Suppressor macrophage treated with lipopolysaccharide for 4 hours (primary cell): ENCODE measurements at places on chromosomes 1 and 21.

GRCh38 chr1:87598429-87598828, 269.7 kb downstream of the LMO4 start:
- DNase-seq, result no peak

DNA sequence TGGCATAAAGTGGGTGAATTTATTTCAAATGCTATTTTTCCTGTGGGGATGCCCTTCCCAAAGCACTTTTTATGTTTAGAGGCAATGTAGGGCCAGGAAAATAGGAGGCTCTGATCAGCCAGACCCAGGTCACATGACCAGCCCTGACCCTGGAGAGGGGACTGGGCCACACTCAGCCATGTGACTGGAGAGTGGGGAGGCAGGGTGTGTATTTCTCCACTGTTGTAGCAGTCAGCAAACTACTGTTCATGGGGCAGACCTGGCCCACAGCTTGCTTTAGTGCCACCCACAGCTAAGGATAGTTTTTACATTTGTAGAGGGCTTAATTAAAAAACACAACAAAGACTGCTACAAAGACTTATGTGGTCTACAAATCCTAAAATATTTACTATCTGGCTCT, 153.8 kb downstream of the ACTL8 start:
- DNase-seq, result no peak

GRCh38 chr1:218454700-218455282, 109.7 kb downstream of the TGFB2 start:
- no peak for DNase-seq

GRCh38 chr1:206706298-206706791, 21.6 kb downstream of the MAPKAPK2 start:
- DNase-seq, result peak; percentile 95

GRCh38 chr1:185014941-185015340, 30.4 kb upstream of the RNF2 start:
- peak; percentile 48 for DNase-seq

DNA sequence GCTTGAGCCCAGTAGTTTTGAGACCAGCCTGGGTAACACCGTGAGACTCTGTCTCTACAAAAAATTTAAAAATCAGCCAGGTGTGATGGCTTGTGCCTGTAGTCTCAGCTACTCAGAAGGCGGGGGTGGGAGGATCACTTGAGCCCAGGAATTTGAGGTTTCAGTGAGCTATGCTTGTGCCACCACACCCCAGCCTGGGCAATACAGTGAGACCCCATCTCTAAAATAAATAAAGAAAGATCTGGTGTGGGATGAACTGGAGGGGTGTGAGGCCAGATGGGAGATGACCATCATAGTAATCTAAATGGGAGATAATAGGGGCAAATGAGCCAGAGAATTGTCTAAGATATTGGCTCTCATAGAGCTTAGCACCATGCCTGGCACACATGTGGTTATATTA, 60.1 kb upstream of the TRABD2B start:
- no peak for DNase-seq

DNA sequence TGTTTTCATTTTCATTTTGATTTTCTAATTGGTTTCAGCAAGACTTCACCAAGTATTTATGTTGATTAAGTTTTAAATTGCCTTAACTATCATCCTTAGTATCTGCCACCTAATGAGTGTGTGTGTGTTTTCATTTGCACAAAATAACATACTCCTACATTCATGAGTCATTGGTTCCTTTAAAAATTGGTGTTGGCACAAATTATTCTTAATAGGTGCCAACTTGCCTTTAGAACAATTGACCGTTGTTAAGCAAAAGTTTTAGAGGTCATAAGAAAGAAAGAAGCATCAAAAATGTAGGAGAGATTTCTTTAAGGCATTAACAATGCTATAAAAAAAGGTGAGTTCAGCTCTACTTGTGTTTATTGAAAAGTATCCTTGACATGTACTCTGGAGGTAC, 77.5 kb downstream of the FNBP1L start:
- DNase-seq, result no peak

DNA sequence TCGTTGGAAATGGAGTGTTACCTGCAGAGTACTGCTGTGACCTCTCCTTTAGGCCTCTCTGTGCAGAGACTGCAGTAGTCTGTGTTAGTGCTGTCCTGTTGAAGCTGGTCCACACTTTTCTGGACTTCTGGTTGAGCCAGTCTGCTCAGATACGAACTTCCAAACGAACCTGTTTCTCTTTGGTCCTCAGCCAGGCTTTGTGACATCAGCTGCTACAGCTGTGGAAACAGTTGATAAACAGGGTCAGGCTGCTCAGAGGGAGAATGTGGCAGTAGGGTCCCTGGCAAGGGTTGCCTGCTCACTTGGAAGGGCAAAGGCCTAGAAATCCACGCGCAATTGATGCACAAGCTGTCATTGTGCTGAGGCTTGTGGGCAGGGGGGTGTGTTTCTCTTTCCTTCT, 98.8 kb downstream of the NOS1AP start:
- no peak for DNase-seq

DNA sequence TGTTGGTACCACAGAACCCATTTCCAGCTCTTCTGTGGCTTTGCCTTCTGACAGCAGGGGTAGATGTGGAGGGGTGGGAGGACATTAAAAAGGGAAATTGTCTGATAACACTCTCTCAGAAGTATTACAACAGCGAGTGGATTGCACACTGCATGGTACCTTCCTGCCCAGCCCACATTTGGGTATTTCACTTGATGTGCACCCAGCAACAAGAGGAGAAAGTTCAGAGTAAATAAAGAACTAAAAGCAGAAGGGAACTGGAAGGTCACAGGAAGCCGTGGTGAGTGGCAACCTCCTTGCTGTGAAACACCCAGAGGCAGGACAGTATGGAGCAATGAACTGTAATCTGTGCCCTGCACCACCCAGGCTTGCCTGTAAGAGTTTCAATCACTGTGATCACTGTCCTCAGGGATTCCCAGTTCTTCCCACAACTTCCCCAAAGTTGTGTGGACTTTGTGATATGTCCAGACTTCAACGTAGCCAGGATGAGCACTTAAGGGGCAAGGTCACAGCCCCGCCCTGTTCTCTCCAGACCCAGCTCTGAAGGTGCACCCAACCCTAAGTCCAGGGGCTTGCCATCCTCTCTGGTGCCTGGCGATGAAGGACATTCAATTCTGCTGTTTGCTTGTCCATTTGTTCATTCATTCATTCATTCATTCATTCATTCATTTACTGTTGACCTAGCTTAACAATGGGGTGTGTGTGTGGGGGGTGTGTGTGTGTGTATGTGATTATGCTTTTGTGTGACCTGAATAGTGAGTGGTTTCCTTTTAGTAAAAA, 18.7 kb upstream of the F5 start:
- DNase-seq, result peak; percentile 91

GRCh38 chr21:45027241-45028196, 46.9 kb upstream of the ADARB1 start:
- no peak for DNase-seq

- no peak for DNase-seq
Measured at GRCh38 chr21:28818663-28819278, 173.9 kb downstream of the LTN1 start.

DNA sequence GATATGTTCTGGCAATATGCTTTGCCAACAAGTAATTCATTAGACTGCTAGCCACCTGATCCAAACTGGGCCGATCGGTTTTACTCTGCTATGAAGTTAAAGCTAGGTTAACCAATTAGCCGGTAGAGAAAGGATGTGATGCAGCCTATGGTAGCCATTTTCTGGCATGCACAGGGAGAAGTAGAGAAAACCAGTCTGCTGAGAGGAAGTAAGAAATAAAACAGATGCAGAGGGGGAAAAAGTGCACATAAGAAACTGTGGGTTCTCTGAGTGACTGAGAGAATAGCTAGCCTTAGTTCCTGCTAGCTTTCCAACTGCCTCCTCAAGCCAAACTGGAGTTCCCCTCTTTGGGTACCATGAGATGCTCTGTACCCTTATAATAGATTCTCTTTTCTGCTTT, 52.8 kb downstream of the ARID4B start:
- peak; percentile 31 for DNase-seq

- DNase-seq, result no peak
Measured at GRCh38 chr1:186730951-186731729, 50.9 kb upstream of the PTGS2 start.

GRCh38 chr1:110580244-110580643, 25.9 kb downstream of the KCNA2 start:
- DNase-seq, result no peak

DNA sequence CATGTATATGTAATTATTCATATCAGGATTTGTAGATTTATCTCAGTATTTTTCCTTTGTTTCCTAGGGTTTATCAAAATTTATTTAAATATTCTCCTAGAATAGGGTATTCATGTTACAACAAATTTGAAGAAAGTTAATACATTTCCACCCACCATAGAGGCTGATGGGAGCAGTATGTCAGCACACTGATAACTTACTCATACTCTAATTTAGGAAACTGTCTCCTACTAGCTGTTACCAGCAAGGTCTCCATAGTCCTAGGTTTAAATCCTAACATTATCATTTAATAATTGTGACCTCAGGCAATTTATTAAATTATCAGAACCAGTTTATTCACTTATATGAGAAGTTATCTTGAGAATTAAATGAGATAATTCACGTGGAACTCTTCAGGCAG, 127.0 kb downstream of the USP25 start:
- DNase-seq, result no peak

DNA sequence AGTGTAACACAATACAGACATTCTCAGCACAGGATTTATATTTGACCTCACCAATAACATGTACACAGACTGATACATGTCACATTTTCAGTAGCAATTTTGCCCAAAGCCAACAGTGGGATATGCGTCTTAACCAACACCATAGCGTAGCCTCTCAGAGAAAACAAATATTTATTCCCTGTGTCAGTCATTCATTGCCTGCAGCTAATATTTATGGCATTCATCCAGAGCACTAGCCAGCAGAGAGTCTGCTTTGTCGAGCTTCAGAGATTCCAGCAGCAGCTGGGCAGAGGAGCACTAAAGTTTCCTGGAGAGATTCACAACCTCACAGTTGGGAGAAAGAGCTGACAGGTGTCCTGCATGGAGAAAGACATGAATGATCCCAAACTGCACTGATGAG, 400.7 kb upstream of the DAB1 start:
- no peak for DNase-seq

DNA sequence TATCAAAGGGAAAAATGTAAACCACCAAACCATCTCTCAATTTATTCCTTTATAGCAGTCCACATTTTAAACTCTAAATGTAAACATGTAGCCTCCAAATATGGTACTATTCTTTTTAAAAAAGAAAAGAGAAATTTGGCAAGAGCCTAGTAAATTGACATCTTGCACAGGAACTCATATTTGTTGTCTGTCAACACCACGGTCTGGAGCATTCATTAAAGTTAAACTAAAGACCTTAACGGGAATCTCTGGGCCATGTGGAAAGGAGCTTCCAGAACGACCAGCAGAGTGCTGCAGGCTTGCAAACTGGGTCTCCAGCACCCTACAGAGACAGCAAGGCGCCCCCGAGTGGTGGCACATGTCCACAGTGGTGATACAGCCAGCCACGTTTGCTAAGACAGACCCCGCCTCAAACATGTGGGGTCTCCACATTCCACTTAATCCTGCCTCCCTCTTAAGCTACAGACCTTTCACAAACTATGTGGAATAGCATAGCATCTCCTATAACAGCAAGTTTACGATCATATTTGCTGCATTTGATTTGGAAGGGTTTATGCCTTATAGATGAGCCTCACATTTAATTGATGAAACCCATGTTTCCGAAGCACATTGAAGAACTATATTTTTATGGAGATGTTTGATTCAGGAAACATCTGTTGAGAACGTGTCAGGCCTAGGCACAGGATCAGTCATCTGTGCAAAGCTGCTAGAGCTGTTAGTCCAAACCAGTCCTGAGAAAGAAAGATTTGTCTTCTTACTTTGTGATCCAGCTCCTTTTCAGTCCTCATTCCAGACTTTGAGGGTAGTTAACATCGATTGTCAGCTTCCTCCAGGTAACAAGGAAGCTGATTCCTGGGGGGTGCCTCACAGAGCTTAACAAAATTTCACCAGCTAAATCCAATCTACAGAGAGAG, 96.4 kb upstream of the BACE2 start:
- DNase-seq, result no peak

- peak; percentile 23 for DNase-seq
Measured at GRCh38 chr1:150874455-150875196, 1.8 kb downstream of the ARNT start.

DNA sequence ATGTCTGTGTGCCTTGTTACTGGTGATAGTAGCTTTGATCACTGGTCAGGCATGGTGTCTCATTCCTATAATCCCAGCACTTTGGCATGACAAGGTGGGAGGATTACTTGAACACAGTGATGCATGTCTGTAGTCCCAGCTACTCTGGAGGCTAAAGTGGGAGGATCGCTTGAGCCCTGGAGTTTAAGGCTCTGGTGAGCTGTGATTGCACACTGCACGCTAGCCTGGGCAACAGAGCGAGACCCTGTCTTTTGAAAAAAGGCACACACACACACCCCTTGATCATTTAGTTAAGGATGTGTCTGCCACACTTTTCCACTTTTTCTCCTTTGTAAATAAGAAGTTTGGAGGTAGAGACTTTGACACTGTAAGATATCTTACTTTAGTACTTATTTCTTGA, 15.1 kb downstream of the MIGA1 start:
- DNase-seq, result no peak

DNA sequence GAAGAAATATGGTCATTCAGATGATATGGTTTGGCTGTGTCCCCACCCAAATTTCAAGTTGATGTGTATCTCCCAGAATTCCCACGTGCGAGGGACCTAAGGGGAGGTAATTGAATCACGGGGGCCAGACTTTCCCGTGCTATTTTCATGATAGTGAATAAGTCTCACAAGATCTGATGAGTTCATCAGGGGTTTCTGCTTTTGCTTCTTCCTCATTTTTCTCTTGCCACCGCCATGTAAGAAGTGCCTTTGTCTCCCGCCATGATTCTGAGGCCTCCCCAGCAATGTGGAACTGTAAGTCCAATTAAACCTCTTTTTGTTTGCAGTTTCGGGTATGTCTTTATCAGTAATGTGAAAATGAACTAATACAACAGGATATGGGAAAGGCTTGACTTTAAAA, 1.4 kb upstream of the DPM3 start:
- DNase-seq, result peak; percentile 62

DNA sequence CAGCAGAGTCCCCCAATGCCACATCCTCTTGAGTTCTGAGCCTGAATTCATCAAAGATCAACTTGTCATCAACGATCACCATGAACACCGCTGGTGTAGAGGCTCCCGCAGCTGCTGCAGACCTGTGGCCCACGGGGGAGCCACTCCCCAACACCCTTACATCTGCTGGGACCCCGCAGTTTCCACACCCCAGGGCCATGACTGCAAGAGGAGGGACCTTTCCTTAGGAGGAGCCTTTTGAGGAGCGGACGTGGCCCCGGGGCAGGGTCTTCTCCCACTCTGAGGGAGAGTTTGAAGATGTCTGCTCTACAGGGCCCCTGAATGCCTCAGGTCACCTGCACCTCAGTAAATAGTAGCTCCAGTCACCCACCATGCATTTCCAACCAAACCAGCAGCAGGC, 2.7 kb downstream of the PRDM15 start:
- DNase-seq, result no peak

DNA sequence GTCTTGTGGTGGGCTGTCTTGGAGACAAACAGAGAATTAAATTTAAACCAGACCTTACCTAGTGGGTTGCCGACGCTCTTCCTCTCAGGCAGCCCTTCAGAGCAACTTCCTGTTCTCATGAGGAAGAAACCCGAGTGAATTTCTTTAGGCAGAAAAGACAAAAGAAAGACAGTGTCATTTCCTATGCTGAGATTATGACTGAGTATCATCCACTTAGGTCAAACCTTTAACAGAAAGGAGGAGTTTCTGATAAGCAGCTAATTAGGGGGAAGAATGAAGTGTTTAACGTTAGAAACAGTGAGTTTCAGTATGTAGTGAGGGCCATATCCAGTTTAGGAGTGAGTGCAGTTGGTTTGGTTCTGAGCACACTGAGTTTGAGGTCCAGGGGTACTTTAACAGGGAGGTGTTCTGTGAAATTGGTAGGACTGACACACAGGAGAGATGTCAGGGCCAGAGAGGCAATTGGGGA, 38.7 kb downstream of the FASLG start:
- peak; percentile 45 for DNase-seq
